Caki2 (cell line): ENCODE measurements at places on chromosomes 1 and 21. TPM values are rescaled to one million over a fixed set of nuclear protein-coding genes. Genes with fewer than 3 reads are reported as not detected.

The NSL1 gene
- total RNA-seq, result 54.7 and 65.7 TPM in 2 replicates

The ELAVL4 gene
- not detected in 2 replicates for total RNA-seq

The TRAF3IP3 gene
- not detected in 2 replicates for total RNA-seq

The FOXD2 gene
- 1.6 TPM in 2 replicates for total RNA-seq

The BATF3 gene
- total RNA-seq, result 1.2 TPM in 1 of 2 replicates, not detected in the other

The DNAH14 gene
- 30.9 and 64.1 TPM in 2 replicates for total RNA-seq

The BLACAT1 gene
- 0.07 and 0.78 TPM in 2 replicates for total RNA-seq

The DOP1B gene
- 21.6 and 24.9 TPM in 2 replicates for total RNA-seq

The FASLG gene
- not detected in 2 replicates for total RNA-seq

The BRINP3 gene
- not detected in 2 replicates for total RNA-seq

The RIPPLY3 gene
- total RNA-seq, result not detected in 2 replicates

The CACNA1E gene
- not detected in 2 replicates for total RNA-seq

The CAPZA1 gene
- 192 and 237 TPM in 2 replicates for total RNA-seq

The OR2T11 gene
- not detected in 2 replicates for total RNA-seq

The SV2A gene
- 0.09 TPM in 1 of 2 replicates, not detected in the other for total RNA-seq

The PLEKHN1 gene
- 0.17 and 2.3 TPM in 2 replicates for total RNA-seq
